ENCODE measurements at places on chromosomes 4 and X.
A peak's percentile ranks its signal among the peaks of the same experiment; 100 is the strongest.

GRCh38 chr4:89006307-89006706 lies 50.7 kb downstream of the FAM13A start:
- DNase-seq: no peak

DNA sequence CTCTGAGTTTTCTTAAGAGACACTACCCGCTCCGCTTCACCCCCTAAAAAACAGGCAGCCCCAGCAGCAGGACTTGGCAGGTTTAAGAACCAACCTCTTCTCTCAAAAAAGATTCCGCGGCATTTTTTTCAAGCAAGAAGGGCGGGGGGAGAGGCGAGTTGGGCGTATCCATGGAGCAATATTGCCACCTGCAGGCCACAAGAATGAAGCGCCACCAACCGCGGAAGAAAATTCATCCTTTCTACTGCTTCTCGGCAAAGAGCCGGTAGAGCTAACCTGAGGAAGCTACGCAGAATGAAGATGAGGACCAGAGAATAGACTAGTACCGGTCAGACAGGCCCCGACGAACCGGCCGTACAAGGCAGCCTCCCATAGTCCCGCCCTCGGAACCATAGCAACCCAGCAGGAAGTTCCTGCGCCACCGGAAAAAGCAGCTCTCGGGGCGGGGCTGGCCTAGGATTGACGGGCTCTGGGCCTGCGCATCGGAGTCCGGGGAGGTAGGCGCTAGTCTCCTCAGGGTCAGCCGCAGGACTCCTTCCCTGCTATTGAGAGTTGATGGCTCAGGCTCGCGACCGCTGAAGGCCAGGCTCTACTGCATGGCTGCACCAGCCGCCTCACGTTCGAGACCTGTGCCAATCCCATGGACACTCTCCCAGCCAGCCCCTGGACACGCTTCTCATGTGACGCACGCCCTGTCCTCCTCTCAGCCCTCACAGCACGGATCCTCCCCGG lies 76.9 kb downstream of the MAGED4 start:
- DNase-seq: peak; percentile 5

GRCh38 chrX:75273483-75273882 lies 402 bp upstream of the UPRT start:
- no peak for DNase-seq

DNA sequence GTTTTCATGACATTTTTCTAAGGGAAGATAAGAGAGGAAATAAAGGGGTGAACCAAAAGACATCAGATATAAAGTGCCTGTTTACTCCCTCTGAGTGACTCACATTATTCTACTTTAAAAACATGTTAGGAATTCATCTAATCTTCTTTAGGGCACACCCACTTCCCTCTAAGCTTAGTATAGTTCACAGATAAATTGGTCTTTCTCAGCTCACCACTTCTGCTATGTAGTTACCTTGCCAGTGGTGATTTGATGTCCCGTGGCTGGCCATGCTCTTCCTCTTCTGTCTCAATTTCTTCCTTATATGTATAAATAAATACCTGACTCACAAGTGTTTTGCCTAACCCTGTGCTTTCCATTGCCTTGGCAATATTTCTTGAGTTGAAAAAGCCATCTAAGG lies 96.8 kb downstream of the PDLIM5 start:
- no peak for DNase-seq

- no peak for DNase-seq
Observed at GRCh38 chr4:83013420-83013867, 2.8 kb upstream of the LIN54 start.

DNA sequence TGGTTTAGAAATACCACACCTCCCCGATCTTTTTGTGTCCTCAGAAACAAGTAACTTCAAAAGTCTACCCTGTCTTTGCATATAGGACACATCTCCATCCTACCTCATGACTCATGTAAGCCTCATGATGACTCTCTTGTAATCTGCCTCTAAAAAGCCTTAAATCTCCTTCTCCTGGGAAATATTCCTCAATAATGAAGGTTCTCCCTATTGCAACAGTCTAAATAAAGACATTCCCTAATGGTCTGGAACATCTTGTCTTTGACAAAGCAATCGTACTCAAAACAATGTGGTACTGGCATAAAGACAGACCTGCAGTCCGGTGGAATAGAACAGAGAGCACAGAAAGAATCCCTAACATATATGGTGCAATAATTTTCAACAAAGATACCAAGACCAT lies 257.7 kb downstream of the OPHN1 start:
- no peak for DNase-seq

Data from cortex of kidney (tissue), 1 donor.